ENCODE measurements at places on chromosomes 2 and 18.

DNA sequence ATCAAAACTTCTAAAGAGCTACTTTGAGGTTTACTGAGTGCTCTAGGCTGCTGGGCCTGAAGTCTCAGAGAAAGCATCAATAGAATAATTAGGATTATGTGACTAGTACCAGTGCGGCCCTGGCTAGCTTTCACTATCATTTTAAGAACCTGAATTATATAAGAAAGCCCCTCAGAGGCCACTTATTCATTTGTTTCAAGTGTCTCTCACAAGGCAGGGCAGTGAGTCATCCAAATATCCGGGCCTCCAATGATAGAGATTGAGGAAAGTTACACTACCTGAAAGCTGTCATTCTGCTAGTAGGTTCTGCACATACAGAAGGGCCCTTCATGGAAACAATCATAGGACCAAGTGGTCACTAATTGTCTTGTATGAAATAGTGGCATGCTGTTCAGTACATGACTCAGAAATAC is 193.1 kb downstream of the L3MBTL4 start:
- no peak for DNase-seq

DNA sequence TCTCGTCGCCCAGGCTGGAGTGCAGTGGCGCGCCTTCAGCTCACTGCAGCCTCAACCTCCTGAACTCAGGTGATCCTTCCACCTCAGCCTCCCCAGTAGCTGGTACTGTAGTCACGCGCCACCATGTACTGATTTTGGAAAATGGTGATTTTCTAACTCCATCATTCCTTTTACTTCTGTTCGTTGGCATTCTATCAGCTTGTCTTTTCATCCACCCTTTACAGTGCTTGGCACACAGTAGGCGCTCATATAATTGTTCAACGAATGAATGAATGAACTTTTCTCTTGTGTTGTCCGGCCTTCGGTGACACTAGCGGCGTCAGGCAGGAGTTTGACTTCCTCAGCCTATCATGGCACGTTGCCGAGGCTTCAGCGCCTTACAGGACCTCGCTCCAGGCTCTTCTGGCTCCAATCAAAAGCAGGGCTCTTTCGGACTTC is 373 bp upstream of the MTHFD2 start:
- no peak for DNase-seq

GRCh38 chr18:34691614-34692013 is 18.5 kb upstream of the DTNA start:
- no peak for DNase-seq

DNA sequence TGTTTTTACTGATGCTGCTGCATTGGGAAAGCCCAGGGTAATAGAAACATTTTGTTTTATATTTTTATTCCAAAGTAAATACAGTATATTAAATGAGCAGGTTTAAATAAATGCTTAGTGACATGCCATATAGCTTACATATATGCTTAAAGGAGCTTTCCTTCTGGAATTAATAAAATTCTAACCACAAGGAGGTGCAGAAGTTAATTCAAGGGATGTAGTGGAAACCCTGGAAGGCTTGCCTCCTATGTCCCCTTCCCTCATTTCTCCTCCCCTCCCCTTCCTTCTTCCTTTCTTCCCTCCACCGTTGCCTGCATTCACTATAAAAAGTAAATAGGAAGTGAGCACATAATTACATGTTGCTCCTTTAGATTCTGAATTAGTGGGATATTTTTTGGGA is 96.3 kb downstream of the UBE2E3 start:
- DNase-seq: no peak

GRCh38 chr2:5111581-5111980 is 580.6 kb upstream of the SOX11 start:
- no peak for DNase-seq

DNA sequence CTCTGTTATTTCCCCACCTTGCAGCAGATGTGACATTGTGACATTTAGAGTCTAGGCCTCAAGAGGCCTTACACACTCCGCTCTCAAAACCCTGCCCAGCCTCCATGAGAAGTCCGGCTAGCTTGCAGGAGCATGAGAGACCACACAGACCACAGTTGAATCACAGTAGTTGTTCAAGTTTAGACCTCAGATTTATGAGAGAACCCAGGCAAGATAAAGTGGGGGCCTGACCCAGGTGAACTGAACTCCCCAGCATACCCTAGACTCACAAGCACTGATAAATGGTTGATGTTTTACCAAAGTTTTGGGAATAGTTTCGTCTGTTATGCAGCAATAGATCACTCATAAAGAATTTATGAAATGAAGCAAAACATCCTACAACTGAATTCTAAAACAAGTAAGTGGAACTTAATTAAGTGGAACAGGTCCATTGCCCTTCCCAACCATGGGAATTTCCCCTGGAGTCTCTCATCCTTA is 4.7 kb upstream of the STAT1 start:
- no peak for DNase-seq

GRCh38 chr18:56388571-56388970 is 249.8 kb downstream of the TXNL1 start:
- DNase-seq: no peak

- no peak for DNase-seq
Observed at GRCh38 chr2:96262306-96262705, 3.5 kb downstream of the TMEM127 start.

GRCh38 chr2:11819235-11819729 is 72.8 kb downstream of the LPIN1 start:
- no peak for DNase-seq

GRCh38 chr2:44766220-44766619 is 175.3 kb upstream of the SIX3 start:
- no peak for DNase-seq

DNA sequence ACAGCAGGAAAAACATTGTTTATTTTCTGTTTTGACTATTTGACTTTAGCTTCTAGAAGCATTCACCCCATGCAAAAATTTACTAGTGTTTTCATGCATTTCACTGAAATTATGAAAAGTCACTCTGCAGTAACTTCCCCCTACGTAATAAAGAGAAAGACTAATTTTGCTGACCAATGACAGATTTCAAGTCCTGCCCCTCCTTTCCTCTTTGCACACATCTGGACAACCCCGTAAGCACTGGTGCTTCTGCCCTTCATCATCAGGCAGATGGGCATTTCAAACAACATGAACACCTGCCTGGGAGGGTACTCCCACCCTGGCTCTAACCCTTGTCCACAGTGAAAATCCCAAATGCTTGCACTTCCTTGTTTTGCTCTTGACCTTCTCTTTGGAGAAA is 815.0 kb upstream of the ID2 start:
- no peak for DNase-seq

DNA sequence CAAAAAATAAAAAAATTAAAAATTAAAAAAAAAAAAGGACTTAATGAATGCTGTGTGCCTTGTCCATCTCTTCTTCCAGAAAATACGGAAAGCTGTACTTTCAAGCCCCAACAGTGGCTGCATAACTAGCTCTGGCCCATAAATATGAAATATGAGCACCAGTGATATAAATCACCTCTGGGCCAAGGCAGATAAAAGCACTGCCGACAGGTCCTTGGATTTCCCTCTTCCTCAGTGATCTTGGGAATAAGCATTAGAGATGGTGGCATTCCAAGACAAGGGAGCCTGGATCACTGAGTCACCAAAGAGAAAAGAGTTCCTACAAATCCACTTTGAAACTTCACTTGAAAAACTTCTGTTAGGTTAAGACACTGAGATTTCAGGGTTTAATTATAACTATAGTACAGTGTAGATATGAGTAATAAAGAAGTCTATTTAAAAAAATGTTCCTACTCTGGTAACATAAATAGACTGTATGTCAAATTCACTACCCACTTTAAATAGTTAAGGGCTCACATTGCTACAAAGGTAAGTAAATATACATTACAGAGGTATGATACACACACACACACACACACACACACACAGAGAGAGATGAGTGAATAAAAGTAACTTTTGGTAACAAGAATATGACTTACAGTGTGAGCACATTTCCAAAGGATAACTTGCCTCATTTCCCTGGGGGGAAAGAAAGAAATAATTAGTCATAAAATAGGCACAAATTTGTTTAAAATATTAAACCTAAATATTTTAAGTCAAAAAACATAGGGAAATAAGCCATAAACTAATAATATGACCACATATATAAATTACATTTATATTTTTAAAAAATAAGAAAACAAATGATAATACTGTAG is 35.6 kb downstream of the PPP3R1 start:
- DNase-seq: no peak

GRCh38 chr2:29000481-29000880 is 19.4 kb downstream of the TOGARAM2 start:
- peak; percentile 15 for DNase-seq

DNA sequence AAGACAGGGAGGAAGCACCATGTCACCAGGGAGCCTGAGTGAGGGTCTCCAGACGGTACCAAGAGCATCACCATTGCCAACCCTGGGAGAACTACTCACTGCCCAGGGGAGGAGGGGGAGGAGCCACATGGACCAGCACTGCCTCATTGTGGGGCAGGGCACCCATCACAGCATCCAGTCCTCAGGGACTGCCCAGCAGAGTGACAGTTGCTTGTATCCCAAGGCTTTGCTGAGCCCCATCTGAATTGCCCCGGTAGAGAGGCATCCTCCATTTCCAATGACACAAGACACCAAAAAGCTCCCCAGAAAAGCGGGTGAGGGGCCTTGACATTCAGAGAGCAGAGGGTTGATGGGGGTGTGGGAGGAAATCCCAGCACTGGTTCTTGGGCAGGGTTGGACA is 6.8 kb upstream of the CIB4 start:
- DNase-seq: no peak

GRCh38 chr2:224870341-224870740 is 154.2 kb upstream of the CCDC195 start:
- no peak for DNase-seq

- DNase-seq: no peak
Observed at GRCh38 chr2:72993147-72993932, 76.0 kb downstream of the EMX1 start.

GRCh38 chr2:191875859-191876258 is 29.0 kb upstream of the CAVIN2 start:
- DNase-seq: no peak

DNA sequence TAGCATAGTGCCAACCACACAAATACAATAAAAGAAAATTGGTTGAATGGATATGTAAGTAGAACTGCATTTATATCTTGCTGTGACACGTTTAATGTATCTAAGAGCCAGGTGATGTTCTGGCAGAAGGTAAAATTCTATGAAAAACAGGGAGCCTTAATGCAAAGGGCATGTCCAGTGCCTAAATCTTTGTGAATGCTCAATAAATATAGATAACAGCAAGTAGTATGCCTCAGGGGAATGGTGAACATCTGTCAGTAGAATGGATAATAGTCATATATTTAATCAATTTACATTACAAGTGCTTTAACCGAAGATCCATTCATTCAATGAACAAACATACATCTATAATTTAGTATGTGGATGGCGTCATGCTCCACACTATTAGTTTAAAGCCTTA is 43.7 kb upstream of the NYAP2 start:
- no peak for DNase-seq

- DNase-seq: no peak
Observed at GRCh38 chr2:67952066-67952465, 110.7 kb downstream of the C1D start.

GRCh38 chr2:27369471-27370025 is 590 bp downstream of the EIF2B4 start:
- no peak for DNase-seq

GRCh38 chr2:228039752-228040534 is 141.5 kb downstream of the SPHKAP start:
- DNase-seq: no peak

GRCh38 chr18:59024829-59025228 is 114.9 kb upstream of the SEC11C start:
- DNase-seq: no peak

DNA sequence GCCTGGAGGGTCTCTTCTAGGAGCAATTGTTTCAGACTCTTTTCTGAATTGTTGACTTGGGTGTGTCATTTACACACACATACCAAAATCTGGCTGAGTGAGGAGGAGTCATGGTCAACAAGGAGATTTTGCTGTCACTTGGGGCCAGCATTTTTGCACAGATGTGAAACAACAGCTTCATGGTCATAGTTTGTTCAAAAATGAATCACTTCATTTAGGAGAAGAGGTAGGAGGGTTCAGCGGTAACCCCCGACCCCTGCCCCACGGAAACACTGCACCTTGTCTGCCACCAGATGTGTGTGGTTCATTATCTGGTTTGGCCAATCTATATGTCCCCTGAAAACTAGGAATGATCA is 42.2 kb downstream of the LBH start:
- DNase-seq: peak; percentile 51

GRCh38 chr2:37670378-37671008 is 949 bp downstream of the CDC42EP3 start:
- DNase-seq: no peak

- DNase-seq: no peak
Observed at GRCh38 chr18:6150430-6150829, 255.1 kb upstream of the TMEM200C start.

DNA sequence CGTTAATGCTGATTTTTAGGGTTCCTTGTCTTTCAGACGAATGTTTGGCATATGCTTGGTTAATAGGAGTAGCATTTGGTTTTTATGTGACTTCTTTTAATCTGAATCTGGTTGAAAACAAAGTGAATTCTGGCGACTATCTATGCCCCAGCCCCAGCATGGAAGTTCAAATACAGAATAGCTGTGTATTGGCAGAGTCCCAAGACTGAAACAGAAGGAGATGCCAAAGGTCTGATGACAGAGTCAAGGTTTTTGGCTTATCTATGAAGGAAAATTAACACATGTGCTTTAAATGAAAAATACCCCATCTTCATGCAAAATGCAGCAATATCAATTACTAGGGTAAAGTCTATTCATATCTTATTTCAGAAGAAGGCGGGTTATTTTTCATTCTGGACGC is 734.8 kb upstream of the NXPH2 start:
- no peak for DNase-seq

GRCh38 chr18:10771053-10771709 is 245.4 kb downstream of the NAPG start:
- DNase-seq: peak; percentile 21

DNA sequence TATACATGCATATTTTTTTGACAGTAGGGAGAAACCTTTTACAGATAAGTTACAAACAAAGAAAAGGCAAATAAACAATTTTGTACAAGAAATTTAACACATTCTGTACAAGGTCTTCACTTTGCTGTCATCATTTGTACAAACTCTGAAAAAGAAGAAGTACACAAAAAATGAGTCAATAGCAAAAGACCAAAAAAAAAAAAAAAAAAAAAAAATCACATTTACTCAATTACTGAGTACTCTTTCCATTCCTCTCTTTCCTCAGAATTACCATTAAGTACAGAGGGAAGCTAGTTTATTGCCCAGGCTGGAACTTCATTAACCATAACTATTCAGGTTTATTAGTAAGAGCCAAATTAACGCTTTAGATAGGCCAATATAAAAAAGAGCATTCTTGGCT is 5.6 kb upstream of the STPG4 start:
- no peak for DNase-seq

- DNase-seq: no peak
Observed at GRCh38 chr2:43024515-43025011, 201.8 kb downstream of the ZFP36L2 start.

- DNase-seq: no peak
Observed at GRCh38 chr18:72908181-72908580, 40.4 kb upstream of the NETO1 start.

GRCh38 chr2:239186516-239187357 is 214.1 kb downstream of the HDAC4 start:
- no peak for DNase-seq

DNA sequence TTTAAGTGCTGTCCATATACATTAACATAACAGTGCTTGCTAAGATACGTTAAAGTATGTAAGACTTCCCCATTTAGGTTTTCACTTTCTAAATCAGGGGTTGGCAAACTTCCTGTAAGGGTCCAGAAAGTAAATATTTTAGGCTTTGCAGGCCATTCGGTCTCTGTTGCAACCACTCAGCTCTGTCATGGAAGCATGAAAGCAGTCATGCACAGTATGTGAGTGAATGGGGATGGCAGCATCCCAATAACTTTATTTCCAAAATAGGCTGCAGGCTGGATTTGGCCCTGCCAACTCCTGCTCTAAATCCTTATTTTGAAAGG is 128.7 kb downstream of the PLA2R1 start:
- DNase-seq: no peak
